ENCODE measurements at places on chromosomes 11 and 22.

DNA sequence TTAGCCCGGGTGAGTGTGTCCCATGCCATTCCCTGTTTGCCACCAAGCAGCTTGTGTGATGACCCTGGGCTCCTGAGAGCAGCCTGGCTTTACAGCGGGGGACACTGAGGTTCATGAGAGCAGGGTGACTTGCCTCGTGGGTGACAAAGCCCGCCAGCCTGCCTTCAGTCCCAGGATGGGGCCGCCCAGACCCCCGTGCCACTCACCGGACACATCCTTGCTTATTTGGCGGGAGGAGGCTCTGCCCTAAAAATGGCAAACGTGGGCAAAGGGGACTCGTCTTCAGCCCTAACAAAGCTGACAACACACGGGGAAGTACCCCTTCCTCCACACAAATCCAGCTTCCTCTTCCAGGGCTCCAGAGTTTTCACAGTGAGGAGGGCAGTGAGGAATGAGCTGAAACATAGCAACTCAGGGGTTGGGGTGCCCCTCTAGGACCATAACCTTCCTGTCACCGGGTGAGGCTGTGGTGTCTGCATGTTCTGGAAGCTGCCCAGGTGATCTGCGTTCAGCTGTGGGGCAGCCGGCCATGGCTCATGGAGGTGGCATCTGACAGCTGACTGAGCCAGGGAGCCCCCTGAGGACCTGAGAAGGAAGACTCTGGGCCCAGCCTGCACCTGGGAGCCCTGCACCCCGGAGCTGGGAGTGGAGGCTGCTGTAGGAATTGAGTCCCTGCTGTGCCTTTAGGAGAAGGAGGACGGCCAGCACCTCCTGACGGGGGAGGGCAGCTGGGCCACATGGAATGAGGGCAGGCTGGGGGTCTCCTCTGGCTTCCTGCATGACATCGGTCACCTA is 16.7 kb downstream of the RIBC2 start:
- DNase-seq: no peak
- H3K27me3 ChIP-seq: no peaks in the 10 kb centered on the region
- H3K27ac ChIP-seq: no peak overlapping the region
- H3K36me3 ChIP-seq: no peaks in the 10 kb centered on the region
- H3K4me1 ChIP-seq: no peaks in the 10 kb centered on the region

- H3K36me3 ChIP-seq: no peaks in the 10 kb centered on the region
- no peaks in the 10 kb centered on the region for H3K4me1 ChIP-seq
- H3K27ac ChIP-seq: no peak overlapping the region
- DNase-seq: no peak
- H3K27me3 ChIP-seq: no peaks in the 10 kb centered on the region
- no peak overlapping the region for H3K4me3 ChIP-seq
These were observed 453.4 kb downstream of the TBC1D22A start for GRCh38 chr22:47215851-47216250.

DNA sequence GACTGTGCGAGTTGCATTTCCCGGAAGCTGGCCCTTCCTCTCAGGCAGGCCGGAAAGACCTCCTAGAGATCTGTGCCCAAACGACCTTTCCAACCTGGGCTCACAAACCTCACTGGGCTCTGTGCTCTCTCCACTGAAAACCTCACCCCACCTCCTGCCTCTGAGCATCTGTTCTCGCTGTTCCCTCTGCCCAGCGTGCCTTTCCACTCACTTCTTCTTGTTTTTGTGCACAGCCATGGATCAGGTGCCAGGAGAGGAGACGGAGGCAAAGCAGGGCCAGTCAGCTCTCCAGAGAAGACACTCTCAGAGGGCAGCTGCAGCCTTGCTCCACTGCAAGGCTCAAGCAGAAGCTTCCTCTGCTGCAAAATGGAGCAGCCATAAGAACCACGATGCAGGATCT is 10.9 kb upstream of the CPT1A start:
- no peaks in the 10 kb centered on the region for H3K4me1 ChIP-seq
- H3K27ac ChIP-seq: no peak overlapping the region
- DNase-seq: no peak
- no peaks in the 10 kb centered on the region for H3K36me3 ChIP-seq
- no peak overlapping the region for H3K4me3 ChIP-seq
- H3K27me3 ChIP-seq: peaks cover 4% of the 10 kb centered on the region

- DNase-seq: no peak
- H3K4me1 ChIP-seq: no peaks in the 10 kb centered on the region
- no peak overlapping the region for H3K27ac ChIP-seq
- no peak overlapping the region for H3K4me3 ChIP-seq
- H3K27me3 ChIP-seq: no peaks in the 10 kb centered on the region
- no peaks in the 10 kb centered on the region for H3K36me3 ChIP-seq
These were observed 69.9 kb downstream of the FZD4 start for GRCh38 chr11:86885311-86885710.

DNA sequence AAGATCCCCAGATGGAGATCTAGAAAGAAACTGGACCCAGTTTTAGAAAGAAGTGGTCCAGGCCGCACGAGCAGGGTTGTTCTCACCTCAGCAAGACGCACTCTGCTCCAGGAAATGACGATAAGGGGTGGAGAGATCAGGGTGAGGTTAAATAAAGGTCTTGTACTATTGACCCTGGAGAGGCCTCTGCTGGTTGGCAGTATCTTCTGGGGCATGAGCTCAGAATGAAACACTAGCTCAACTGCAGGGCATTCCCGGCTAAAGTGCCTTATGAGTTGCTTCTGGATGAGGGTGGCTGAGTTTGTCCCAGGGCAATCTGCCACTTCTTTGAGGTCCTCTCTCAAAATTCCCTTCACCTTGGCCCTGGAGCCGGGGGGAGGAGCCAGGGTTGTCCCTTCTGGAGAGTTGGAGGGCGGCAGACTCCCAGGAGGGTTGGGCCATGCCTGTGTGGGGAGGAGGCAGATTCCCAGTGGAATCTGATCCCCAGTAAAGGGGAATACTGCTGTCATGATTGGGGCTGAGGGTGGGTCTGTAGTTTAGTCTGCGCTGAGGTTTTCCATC is 10.9 kb downstream of the USP2 start:
- no peaks in the 10 kb centered on the region for H3K27me3 ChIP-seq
- peaks cover 14% of the 10 kb centered on the region for H3K4me1 ChIP-seq
- H3K36me3 ChIP-seq: no peaks in the 10 kb centered on the region
- no peak overlapping the region for H3K4me3 ChIP-seq

GRCh38 chr11:30131535-30131934 is 99.3 kb upstream of the FSHB start:
- no peaks in the 10 kb centered on the region for H3K4me1 ChIP-seq
- DNase-seq: peak; percentile 4
- no peaks in the 10 kb centered on the region for H3K27me3 ChIP-seq
- H3K36me3 ChIP-seq: no peaks in the 10 kb centered on the region
- H3K27ac ChIP-seq: no peak overlapping the region

All from mesendoderm (in vitro differentiated cells).